ENCODE measurements at places on chromosomes 2 and 18.

GRCh38 chr2:238811759-238812158 is 36.1 kb upstream of the TWIST2 start:
- DNase-seq: no peak

DNA sequence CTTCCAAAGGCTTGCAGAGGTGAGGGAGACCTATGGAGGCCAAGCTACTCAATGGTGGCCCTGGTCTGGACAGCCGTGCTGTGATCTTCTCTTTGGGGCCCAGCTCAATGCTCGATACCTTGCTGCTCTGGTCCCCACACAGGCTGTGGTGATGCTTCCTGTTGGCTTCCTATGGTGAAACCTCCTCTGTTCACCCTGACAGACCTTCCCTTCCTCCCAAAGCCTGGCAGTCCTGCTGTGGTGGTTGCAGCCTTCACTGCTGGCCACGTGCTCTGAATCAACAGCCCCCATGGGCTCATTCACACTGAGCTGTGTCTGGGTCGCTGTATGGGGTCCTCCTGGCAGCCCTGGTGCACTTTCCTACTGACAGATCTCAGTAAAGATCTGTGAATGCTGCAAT is 31.0 kb upstream of the GALR1 start:
- DNase-seq: no peak

DNA sequence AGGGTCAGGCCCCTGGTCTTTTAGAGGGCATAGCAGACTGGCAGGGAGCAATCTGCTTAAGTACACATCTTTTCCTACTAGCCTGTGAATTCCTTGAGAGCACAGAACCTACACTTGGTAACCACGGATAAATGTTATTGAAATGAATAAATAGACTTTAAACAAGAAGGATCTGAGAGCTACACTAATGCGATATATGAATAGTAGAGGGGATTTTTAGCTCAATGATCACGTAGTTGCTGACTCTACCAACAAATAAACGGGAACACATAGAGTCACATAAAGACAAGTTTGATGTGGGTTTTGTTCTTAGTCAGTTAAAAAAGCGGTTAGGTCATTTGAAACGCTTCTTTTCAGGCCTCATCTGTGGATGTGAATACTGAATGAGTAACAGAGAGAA is 290.3 kb upstream of the CCDC68 start:
- DNase-seq: no peak

GRCh38 chr2:137980459-137980858 is 16.2 kb downstream of the HNMT start:
- no peak for DNase-seq

- DNase-seq: no peak
Observed at GRCh38 chr2:167333245-167333644, 445.0 kb downstream of the XIRP2 start.

DNA sequence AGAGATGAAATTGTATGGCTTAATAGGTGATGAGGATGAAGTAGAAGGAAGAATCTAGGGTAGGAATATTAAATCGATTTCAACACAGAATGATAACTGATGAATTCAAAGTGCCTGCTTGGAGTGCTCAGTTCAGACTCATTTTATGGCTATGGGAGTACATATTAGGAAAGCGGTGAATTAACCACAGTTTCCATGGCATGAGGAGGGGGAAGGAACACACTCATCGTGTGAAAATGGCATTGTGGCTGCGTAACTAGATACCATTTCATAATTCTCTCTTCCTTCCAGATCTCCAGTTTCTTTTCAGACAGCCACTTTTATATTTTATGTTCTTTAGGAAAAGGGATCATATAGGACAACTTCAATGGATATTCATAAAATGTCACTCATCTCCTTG is 232.3 kb upstream of the KCNJ3 start:
- DNase-seq: no peak

DNA sequence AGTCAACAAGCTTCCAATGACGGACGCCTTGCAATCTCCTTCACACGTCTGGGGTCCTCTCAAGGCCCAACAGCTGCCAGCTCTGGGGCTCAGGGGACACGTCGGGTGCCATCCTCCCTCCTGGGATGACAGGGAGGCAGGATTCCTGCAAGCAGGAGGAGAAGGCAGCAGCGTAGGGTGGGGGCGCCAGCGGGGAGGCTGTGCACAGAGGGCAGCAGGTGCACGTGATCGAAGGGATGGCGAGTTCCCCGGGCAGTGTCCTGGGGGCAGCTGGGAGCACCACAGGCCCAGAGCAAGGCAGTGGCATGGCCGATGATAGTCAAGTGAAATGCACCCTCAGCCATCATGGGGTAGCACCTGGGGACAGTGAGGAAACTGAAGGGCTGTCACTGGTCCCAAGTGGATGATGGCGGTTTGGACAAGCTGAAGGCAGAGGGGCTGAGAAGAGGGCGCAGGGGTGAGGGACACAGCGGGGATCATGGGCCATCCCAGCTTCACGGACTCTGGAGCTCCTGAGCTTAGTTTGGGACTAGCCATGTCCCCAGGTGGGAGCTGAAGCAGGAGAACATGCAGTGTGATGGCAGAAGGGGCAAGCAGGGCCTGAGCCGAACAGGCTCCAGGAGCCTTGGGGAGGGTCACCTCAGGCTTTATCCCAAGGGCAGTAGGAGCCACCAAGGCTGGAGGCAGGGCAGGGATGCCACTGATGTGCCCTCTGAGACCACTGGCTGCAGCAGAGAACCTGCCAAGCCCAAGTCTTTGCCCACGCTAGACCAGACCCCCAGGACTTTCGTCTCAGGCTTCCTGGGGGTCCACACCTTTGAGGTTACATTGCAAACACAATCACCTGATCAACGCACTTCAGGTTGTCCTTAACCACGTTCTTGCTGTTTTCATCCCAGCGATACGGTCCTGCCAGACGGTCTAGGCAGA is 16.3 kb upstream of the SNED1 start:
- no peak for DNase-seq

GRCh38 chr2:181264001-181264400 is 193.2 kb upstream of the ITGA4 start:
- no peak for DNase-seq

- DNase-seq: no peak
Observed at GRCh38 chr2:170587922-170588321, 127.2 kb upstream of the SP5 start.

DNA sequence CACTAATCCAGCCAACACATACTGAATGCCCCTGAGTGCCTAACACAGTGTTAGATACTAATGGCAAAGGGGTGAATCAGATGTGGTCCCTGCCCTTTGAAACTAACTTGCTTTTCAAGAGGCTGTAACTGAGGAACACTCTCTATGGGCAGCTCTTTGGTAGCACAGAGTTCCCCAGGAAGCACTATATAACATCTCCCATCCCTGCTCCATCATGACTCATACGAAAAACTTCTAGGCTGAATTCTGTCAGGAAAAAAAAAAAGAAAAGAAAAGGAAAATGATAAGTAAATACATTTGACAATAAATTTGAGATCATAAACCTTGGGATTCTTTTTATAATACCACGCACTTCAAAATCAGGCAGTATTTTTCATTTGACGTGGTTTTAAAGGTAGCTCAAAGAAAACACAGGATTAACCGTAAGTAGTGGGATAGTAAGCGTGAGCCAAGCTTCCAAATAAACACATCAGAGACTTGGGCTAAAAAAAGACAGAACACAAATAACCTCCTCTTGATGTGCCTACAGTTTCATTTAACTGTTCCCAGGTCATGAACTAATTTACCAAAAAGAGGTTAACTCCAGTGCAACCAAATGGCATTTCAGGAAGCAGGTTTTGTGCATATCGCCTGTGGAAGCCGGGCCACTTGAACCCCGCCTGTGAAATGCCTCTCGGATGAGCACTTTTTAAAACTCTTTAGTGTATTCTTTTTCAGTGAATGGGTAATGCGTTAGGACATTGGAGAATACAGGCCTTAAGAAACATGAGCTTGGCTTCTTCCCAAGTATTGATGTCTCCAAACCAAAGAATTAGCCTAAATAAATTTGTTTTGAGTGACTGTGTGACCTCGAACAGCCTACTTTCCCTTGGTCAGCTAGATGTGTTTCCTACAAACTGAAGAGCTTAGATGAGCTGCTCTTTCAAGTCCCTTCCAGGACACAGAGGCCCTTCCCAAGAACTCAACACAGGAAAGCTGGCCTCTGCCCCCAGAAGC is 42.0 kb downstream of the RDH14 start:
- DNase-seq: no peak

DNA sequence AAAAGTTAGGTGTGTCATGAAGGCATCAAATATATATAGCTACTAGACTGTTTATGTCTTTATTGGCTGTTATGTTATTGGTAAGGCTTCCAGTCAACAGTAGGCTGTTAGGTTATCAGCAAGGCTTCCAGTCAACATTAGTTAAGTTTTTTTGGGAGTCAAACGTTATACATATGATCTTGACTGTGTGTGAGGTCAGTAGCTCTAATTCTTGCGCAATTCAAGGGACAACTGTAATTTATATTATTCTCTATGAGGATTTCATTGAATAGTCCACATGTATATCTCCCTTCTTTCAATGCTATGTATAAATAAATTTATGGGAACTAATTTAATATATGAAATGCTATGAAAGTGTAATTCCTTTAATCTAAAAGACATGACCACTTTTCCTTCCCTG is 757.5 kb upstream of the TMEFF2 start:
- DNase-seq: no peak

DNA sequence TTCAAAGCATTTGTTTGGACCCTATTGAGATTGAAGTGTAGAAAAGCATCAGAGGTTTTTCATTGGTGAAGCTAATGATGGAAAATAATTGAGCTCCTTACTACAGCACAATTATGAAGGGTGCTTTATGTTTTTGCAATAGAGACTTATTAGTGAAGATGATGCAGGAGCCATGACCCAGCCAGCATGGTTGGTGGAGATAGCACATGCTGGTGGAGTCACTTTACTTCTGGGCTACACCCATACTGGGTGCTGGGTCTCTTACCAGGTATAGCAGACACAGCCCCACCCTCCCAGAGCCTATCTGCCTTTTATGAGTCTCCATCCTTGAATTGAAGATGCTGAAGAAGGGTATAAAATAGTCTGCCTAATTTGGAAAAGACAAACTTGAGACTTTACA is 3.6 kb downstream of the ACP1 start:
- DNase-seq: no peak

DNA sequence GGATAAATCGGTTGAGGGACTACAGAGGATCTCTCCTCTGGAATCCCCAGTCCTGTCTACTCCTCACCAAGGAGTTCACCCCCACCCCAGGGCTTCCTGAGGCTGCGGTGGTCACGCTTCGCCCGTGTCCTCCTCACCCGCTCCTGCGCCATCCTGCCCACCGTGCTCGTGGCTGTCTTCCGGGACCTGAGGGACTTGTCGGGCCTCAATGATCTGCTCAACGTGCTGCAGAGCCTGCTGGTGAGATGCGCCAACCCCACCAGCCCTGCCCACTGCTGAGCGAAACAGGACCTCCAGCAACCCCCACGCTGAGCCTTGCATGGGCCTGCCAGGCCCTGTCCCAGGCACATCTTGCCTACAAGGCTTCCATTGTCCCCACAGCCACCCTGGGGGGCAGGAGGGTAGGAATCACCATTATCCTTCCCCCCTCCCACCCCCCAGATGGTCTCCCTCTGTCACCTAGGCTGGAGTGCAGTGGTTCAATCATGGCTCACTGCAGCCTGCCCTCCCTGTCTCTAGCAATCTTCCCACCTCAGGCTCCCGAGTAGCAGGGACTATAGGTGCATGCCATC is 6.7 kb upstream of the CTDSP1 start:
- DNase-seq: no peak

DNA sequence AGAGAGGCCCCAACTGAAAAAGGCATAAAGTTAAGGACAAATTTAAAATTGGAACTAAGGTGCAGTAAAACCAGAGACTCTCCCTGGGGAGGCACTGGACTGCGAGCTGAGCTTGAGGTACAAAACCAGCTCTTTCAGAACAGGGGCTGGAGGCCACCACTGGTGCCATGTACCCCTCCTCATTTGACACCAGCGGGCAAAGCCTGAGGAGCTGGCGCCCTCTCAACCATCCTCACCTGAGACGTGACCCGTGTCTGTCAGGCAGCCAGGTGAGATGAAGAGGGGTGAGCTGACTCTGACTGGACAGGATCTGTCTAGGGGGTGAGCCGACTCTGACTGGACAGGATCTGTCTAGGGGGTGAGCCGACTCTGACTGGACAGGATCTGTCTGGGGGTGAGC is 68.5 kb downstream of the TMEM18 start:
- DNase-seq: no peak

- no peak for DNase-seq
Observed at GRCh38 chr18:68942230-68942629, 144.3 kb downstream of the CCDC102B start.

GRCh38 chr2:98280376-98281102 is 65.7 kb upstream of the CNGA3 start:
- no peak for DNase-seq

DNA sequence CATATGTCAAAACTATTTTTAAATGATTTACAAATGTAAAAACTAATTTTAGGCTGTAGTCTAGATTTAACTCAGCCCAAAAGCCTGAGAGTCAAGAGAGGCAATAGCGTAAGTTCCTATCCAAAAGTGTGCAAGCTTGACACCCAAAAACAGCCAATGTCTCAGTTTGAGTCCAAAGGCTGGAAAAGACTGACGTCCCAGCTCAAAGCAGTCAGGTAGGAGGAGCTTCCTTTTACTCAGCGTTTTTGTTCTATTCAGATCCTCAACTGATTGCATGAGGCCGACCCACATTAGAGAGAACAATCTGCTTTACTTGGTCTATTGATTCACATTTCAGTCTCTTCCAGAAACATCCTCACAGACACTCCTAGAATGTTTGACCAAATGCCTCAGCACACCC is 51.8 kb downstream of the MYL12B start:
- DNase-seq: no peak

DNA sequence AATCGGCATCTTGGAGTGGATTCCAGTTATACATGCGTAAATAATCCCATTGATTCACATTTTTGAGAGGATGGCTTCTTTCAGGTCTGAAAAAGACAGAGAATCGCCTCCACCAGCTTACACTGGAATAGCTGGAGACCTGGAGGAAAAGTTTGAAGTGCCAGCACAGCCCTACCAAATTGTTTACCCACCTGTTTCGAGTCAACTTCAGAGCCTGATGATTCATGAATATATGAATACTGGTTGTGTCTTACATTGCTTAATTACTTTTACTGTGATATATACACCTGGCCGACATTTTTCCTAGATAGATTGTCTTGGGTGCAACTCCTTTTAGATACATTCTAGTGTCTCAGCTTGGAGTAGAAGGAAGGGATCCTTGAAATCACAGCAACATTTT is 335 bp upstream of the NCKAP5 start:
- DNase-seq: no peak

DNA sequence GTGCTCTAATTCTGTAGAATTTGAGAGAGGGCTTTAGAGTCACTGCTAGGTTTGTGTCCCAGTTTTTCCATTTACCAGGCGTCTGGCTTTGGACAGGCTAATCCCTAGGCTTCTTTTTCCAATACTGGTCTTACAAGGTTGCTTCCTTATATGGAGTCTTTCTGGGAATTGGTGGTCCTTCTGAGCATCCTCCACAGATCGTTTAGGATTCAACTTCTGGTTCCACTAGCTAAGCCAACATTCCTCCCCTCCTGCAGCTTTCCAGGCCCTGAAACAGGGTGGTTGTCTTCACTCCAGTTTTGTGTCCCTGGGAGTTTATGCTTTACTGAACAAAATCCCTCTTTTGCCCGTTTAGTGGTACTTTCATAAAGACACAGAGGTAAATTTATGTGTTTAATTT is 170.6 kb downstream of the CERS6 start:
- DNase-seq: no peak

- DNase-seq: no peak
Observed at GRCh38 chr2:191462370-191462769, 215.6 kb upstream of the NABP1 start.

GRCh38 chr2:144032566-144032965 is 487.4 kb downstream of the ZEB2 start:
- DNase-seq: peak; percentile 49
